ENCODE measurements at places on chromosomes 7 and 10.

GRCh38 chr7:99625321-99625720 lies 8.6 kb downstream of the ZSCAN25 start:
- no peak for DNase-seq

DNA sequence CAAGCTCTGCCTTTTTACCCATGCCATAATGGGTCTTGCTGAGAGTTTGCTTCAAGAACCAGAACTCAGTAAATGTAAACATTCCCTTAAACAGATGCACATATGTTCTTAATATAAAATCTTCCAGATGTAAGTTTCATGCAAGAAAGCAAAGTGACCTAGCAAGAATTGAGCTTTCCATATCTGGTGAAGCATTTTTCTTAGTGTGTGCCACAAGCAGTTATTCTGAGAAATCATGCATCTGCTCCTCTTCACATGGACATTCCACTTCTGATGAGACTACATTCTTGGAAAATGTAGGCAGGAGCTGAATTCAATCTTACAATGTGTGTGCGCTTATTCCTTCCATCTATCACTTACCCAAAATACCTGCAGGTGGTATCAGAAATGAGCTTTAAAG lies 227.8 kb upstream of the LRRTM3 start:
- no peak for DNase-seq

DNA sequence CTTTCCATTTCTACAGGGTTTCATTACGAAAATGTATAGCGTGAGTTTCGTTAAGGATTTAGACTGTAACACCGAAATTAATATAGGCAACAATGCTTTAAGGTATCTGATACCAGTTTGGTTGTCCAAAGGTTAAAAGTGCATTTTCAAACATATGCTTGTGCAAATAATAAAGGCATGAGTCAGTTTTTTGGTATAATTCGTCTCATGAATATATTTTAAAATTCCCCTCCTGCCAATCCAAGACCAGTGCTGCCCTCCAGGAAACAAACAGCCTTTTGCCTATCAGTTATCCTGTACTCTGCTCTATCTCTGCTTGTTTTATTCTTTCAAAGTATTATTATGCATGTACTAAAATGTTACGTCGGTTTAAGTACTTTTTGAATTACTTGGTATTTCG lies 2.0 kb downstream of the LCOR start:
- DNase-seq = no peak

DNA sequence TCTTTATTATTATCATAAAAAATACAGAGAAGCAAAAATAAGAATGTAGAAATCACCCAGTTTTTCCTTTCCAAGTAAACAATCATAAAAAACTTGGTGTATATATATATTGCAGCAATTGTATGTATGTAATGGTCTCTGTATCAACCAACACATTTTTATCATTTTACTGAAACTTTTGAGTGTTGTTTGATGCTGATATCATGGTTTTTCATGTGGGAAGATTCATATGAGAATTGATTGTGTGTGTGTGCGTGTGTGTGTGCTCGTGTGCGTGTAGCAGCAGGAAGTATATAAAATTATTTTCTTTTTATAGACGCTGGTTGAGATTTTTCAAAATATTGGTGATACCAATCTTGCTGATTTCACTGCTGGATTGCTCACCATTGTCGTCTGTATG lies 22.3 kb downstream of the SLC26A4 start:
- DNase-seq = no peak

- peak; percentile 59 for DNase-seq
Measured at GRCh38 chr7:43148161-43148731, 35.8 kb downstream of the HECW1 start.

DNA sequence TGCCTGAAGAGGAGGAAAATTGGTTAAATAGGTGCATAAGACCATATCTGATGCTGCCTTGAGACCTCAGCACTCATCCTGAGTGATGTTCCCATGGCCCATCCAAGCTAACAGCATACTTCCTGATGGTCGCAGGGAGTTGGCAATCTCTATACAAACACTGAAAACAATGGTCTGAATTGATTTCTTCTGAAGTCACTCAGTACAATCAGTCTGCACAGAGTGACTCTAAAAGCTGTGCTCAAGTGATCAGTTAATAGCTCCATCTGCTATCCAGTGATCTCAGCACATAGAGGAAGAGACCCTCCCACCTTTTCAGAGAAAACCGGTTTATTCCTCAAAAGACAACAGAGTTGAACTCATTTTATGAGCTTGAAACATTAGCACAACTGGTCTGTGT lies 3.9 kb downstream of the PPP1R17 start:
- DNase-seq = no peak

DNA sequence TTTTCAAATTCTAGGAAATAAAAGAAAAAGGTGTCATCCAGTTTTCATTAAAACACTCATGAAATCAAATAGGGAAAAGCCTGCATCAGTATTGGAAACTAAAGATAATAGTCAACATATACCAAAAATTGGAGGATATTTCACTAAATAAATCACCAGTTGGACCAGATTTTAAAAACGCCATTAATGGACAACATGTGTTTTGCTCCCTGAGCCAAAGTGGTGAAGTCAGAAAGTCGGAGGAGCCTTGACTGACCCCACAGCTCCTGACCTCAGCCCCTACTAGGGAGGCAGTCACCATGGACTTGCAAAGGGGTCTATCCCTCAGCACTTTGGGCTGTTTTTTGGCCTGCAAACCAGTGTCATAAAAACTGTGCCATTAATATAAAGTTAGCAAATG lies 98.3 kb upstream of the SEC61G start:
- DNase-seq = no peak

- peak; percentile 61 for DNase-seq
Measured at GRCh38 chr7:35799846-35800717, 775 bp upstream of the SEPTIN7 start.

GRCh38 chr7:135434047-135434446 lies 75.9 kb downstream of the CNOT4 start:
- no peak for DNase-seq

- DNase-seq = no peak
Measured at GRCh38 chr10:86954681-86955500, 2.5 kb downstream of the MMRN2 start.

DNA sequence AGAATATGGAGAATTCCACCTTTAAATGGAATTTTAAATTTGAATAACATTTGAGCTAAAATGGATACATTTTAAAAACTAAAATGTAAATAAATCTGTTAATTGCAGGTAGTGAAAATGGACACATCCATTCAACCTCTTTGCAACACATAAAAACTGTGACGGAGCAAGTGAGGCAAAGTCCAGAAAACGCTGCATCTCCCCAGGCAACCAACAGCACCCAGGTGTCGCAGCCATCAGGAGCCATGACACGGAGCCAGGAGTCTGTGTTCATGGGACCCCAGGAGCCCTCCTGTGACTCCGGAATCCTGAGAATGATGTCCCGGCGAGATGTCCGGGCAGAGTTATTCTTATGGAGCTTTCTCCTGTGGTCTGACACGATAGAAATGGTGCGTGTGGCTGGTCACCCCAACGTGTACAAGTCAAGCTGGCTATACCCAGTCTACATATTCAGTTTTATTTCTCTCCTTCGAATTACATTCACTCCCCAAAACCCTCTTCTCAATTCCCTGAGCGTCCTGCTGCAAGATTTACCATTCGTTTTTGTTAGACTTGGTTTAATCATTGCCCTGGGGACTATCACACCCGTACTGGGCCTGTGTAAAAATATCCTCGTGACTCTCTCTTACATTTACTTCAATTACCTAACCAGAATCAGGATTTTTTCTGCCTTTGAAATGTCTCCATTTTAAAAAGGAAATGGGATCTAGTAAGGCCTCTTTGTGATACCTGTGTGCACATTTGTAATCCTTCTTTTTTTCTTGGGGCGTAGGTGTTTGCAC lies 13.1 kb upstream of the MRC1 start:
- DNase-seq = no peak

DNA sequence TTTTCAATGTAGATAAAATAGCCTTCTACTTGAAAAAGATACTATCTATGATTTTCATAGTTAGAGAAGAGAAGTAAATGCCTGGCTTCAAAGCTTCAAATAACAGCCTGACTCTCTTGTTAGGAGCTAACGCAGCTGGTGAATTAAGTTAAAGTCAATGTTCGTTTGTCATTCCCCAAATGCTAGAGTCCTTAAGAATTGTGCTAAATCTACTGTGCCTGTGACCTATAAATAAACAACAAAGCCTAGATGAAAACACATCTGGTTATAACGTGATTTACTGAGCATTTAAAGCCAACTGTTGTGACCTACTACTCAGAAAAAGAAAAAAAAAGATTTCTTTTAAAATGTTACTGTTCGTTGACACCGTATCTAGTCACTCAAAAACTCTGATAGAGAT lies 134.7 kb downstream of the POLR1F start:
- DNase-seq = no peak

DNA sequence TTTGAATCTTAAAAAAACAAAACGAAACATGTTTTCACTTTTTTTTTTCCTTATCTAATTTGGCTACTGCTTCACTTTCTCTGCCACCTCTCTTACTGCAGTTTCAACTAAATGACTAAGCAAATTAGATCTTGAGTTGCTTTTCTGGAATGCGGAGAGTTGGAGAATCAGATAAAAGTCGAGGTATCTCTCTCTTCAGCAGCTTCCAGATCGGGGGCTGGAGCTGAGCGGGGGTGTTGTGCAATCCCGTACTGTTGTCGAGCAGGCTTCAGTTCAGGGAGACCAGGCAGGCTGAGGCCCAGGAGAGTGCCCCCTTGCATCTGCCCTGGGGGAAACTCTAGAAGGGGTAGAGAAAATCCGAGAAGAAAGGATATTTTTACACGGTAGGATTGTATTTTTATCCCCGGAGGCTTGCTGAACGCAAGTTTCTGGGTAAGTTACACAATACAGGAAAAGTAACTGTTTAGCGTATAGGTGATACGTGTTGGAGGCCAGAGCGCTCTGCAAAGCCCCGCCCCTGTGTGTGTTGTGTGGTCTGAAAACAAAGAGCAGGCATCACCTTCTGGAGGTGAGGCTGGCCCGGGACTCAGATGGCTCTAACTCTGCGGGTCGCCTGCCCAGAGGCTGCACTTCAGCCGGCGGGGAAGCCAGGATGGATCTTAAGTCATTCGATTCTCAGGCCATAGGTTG lies 116.6 kb downstream of the KLF6 start:
- DNase-seq = peak; percentile 5

GRCh38 chr7:111210996-111211395 lies 120.1 kb downstream of the LRRN3 start:
- DNase-seq = no peak

- no peak for DNase-seq
Measured at GRCh38 chr10:38184477-38184876, 90.3 kb downstream of the ZNF37A start.
